Stimulated activated CD4-positive, alpha-beta T cell treated with anti-CD3 and anti-CD28 coated beads, Interleukin-15, amount 100 ng/mL, for 48 hours (primary cell): ENCODE measurements at places on chromosomes 2 and 18.

DNA sequence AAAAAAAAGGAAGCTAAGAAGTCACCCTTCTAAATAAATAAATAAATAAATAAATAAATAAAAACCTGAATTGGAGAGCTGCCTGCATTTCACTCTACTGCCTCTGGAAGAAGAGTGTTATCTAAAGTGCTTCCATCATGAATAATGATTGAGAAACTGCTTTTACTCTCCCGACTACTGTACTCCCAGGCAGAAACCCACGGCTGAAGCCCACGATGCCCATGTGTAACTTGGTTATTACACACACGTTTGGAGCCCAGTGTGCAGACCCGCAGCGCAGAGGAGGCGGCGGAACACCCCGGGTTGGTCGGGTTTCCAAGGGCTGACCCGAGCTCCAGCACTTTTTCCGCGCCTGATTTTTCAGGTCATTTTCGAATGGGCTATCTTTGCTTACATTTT, 697 bp upstream of the SPATS2L start:
- no peak for DNase-seq

- DNase-seq: no peak
Measured at GRCh38 chr18:34837769-34838272, 127.7 kb downstream of the DTNA start.

DNA sequence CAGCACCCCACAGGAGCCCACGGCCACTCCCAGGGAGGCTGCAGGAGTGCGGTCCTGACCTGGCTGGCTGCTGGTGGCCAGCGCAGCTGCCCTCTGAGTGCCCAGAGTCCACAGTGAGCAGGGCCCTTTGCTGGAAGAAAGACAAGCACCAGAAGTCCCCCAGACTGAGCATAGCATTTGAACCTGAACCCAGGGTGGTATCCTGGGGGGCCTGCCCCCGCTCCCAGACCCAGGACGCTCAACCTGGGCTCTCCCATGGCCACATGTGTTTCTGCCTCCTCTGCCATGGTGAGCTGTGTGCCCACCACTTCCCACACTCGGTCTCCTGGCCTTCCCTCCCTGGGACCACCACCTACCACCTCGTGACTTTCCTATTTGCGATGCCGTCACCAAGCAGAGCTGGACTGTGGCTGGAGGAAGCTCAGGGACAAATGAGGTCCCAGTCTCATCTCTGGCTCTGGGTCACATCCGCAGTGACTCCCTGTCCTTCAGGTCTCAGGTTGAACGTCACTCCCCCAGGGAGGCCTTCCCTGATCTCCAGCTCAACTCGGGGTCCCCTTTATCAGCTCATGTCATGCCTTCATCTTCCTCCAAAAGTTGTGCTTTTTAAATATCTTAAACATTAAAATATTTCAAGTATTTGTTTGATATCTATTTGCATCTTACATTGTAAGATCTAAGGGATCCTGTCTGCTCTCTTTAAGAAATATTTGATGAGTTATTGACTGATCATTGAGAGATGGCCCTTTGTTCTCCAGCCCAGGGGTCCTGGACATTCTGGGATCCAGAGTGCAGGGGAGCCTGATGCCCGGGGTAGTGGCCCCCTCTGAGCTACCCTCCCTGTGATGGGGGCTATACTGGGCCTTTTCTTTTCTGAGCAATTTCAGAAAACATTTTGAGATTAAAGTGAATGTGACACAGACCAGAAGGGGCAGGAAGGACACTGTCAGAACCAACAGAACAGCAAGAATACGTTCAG, 16.4 kb upstream of the GPR55 start:
- no peak for DNase-seq

GRCh38 chr2:162826921-162827320, 11.6 kb downstream of the KCNH7 start:
- DNase-seq: no peak

DNA sequence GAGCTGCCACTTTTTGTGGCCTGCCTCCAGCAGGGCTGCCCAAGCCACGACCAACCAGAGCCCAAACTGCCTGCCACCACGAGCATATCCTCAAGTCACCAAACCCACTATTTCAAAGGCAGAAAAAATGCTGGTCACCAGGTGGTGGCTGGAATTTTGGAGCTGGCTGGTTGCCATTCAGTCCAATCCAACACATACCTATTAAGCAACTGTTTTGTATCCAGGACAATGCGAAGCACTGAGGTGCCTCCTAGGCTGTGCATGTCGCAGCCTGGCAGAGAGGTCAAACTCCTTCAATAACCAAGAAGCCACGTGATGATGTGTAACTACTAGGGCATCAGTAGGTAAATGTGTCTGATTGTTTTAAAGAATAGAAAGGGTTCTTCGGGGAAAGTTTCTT, 108.3 kb upstream of the PPP1CB start:
- no peak for DNase-seq

DNA sequence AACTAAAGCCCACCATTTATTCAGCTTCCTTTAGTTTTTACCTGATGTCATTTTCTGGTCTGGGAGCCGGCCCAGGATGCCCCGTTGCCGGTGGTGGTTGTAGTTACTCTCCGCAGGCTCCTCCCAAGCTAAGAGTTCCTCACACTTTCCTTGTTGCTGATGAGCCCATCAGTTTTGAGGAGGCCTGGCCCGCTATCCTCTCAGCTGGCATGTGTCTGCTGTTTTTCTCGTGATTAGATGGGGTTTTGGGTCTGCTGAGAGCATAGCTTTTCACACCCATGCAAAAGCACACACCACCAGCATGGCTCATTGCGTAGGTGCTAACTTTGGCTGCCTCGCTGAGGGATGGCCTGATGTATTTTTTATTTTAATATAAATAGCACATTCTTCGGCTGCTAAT, 72.1 kb downstream of the PSMG2 start:
- no peak for DNase-seq

GRCh38 chr2:216636551-216637450, 3.6 kb downstream of the IGFBP2 start:
- DNase-seq: no peak

GRCh38 chr2:224086226-224086914, 47.3 kb upstream of the SERPINE2 start:
- no peak for DNase-seq

GRCh38 chr2:240070907-240071306, 17.6 kb upstream of the OR6B3 start:
- DNase-seq: no peak

GRCh38 chr2:24875272-24875671, 44.8 kb downstream of the ADCY3 start:
- DNase-seq: no peak

DNA sequence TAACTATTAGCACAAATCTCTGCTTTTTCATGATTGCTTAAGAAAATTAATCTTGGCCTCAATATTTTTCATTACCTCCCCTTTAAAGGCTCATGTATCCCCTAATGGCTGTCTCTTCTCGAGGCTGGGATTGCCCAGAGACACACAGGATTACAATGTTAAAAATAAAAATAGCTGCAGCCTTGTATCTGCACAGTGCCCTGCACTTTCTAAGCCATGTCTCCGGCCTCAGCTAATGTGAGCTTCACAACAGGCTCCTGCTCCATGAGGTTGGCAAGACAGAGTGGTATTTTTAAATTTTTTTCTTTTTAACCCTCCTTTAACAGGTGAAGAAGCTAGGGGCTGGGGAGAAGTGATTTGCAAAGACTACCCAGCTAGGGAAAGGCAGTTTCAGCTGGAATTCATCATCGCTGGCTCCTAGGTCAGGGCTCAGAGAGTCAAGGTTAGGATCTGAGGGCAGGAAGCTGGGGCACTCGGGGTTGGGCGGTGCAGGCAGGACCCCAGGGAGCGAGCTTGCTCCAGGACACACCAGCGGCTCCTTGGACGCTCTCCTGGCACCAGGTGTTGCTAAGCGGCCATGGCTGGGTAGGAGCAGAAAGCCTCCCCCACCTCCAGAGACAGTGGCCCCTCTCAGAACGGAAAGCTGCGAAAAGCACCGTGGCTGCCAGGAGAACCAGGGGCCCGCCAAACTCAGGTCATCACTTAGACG, 135.6 kb downstream of the SMAD2 start:
- DNase-seq: no peak

GRCh38 chr2:64807417-64807816, 153.7 kb upstream of the SERTAD2 start:
- DNase-seq: peak; percentile 55

- no peak for DNase-seq
Measured at GRCh38 chr2:207816546-207816945, 46.8 kb upstream of the FZD5 start.

DNA sequence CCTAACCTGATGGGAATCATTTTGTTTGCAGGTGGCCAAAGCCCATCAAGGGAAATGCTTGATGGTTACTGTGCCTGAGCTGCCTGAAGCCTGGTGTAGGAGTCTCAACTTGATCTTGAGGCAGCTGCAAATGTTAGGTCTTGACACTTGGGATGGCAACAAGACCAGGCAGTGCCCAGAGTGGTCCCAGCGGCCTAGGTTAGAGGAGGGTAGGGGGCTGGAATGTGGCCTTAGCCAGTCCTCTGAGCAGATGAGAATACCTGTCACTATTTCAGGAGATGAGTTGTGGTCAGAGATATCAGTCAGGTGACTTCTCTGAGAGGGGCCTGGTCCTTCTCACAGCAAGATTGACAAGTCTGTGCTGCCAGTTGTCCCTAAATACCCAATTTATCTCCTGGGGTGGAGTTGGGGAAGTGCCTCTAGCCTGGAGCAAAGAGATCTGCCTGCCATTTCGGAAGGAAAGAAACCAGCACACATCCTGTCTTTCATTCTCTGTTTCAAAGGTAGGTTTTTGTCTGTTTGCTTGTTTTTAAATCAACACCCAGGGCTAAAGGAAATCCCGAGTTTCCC, 13.4 kb downstream of the SPTBN1 start:
- no peak for DNase-seq

- DNase-seq: no peak
Measured at GRCh38 chr2:190406805-190407204, 1.4 kb upstream of the MFSD6 start.

- DNase-seq: no peak
Measured at GRCh38 chr2:48045613-48046012, 139.3 kb upstream of the FBXO11 start.

GRCh38 chr2:107553539-107553938, 273.2 kb upstream of the RGPD4 start:
- no peak for DNase-seq

- no peak for DNase-seq
Measured at GRCh38 chr18:42425025-42425424, 470.0 kb downstream of the PIK3C3 start.
